ENCODE measurements at places on chromosomes 6 and 20. TPM values are rescaled to one million over a fixed set of nuclear protein-coding genes. Genes with fewer than 3 reads are reported as not detected.

GGTLC1 gene
- not detected for total RNA-seq

PNPLA1 gene
- total RNA-seq = not detected

TOP1 gene
- 90.8 TPM for total RNA-seq

SPATS1 gene
- total RNA-seq = not detected

DEFB123 gene
- not detected for total RNA-seq

GMPR gene
- total RNA-seq = 1.3 TPM

DNA sequence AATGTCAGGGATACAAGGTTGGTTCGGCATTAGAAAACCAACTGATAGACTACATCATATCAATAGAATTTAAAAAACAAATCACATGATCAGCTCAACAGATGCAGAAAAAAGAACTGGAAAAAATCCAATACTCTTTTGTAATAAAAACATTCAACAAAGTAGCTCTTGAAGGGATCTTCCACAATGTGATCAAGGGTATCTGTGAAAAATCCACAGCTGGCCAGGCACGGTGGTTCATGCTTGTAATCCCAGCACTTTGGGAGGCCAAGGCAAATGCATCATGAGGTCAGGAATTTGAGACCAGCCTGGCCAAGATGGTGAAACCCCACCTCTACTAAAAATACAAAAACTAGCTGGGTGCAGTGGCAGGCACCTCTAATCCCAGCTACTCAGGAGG lies 63.1 kb downstream of the ASCC3 start:
- no peak for DNase-seq

DNA sequence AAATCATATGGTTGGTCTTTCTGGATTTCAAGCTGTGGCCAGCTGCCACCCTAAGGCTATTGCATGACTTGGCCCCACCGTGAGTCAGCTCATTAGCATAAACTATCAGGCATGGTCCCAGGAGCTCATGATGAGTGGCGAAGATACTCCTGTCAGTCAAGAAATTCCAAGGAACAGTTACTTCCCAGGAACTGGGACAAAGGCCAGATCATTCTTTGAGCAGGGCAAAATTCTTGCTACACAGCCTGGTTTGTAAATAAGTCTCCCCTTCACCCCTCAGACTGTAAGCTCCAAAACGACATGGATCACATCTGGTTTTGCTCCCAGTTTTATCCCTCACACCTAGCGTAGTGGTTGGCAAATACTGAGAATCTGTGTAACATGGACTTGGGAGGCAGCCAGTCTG lies 33.0 kb upstream of the KIAA1586 start:
- DNase-seq = no peak

DNA sequence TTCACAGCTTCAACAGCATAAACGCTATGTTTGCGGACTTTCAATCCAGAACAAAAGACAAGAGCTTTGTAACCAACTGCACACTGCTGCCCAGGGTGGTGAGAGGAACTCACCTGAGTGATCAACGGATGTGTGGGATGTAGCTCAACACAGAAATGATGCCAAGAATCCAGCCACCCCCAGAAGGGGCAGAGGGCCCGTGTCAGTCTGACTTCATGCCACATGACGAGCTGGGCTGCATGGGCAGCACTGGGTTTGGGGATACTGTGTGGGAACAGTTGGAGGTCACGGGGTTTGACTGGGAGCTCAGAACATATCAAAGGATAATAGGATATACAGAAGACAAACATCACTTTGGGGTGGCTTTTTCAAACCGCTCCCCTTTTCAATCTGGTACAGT lies 79.4 kb upstream of the TRAF3IP2 start:
- no peak for DNase-seq

GRCh38 chr6:113625850-113626249 lies 231.3 kb upstream of the MARCKS start:
- no peak for DNase-seq

GRCh38 chr6:157989541-157990289 lies 8.1 kb downstream of the SYNJ2 start:
- DNase-seq = no peak

DNA sequence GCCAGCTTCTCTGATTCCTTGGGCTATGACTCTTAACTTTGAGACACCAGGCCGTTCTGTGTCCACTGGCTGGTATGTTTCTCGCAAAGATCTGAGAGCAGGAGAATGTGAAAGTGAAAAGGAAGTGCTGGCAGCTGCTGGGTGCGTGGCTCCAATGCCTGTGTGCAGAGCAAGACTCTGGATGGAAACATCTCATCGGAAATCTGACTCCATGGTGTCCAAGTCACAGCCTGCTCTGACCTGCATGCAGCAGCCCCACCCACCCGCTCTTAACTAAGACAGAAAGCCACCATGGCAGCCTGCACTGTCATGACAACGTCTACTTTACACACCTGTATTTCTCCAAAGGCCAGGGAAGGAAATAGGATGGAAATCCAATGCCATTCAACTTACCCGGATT lies 66.3 kb upstream of the MPC1 start:
- DNase-seq = no peak

DNA sequence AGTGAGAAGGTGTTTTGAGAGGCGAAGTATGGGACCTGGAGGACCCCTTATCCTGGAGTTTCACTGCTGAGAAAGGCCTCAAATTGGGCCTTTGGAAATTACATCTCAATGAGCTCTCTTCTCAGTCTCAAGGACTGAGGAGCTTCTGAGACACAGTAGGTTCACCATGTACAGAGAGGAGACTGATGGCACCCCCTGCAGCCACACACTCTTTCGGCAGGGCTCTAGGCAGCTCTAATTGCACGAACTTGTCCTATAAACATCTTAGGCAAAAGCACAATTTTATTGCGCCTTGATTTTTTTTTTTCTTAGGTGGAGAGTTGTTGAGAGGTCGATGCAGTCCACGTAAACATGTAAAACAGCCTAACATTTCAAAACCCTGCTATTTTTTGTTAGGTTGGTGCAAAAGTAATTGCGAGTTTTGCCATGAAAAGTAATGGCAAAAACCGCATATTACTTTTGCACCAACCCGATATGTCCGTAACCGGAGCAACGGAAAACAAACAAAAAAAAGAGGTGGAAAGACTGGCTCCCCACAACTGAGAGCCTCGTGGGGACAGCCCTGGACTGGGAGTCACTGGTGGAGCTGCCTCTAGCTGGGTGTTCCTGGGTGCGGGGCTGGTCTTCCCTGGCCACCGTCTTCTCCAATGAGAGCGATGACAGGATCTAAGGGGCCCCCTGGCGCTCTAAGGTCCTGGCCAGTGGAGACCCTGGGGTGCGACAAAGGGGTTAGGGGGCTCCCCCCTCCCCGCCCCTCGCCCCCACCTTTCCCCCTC lies 84.0 kb upstream of the EYA2 start:
- DNase-seq = no peak

- DNase-seq = no peak
Observed at GRCh38 chr20:12198281-12198680, 280.6 kb downstream of the BTBD3 start.

GRCh38 chr20:13344671-13345070 lies 123.6 kb downstream of the ISM1 start:
- no peak for DNase-seq

DNA sequence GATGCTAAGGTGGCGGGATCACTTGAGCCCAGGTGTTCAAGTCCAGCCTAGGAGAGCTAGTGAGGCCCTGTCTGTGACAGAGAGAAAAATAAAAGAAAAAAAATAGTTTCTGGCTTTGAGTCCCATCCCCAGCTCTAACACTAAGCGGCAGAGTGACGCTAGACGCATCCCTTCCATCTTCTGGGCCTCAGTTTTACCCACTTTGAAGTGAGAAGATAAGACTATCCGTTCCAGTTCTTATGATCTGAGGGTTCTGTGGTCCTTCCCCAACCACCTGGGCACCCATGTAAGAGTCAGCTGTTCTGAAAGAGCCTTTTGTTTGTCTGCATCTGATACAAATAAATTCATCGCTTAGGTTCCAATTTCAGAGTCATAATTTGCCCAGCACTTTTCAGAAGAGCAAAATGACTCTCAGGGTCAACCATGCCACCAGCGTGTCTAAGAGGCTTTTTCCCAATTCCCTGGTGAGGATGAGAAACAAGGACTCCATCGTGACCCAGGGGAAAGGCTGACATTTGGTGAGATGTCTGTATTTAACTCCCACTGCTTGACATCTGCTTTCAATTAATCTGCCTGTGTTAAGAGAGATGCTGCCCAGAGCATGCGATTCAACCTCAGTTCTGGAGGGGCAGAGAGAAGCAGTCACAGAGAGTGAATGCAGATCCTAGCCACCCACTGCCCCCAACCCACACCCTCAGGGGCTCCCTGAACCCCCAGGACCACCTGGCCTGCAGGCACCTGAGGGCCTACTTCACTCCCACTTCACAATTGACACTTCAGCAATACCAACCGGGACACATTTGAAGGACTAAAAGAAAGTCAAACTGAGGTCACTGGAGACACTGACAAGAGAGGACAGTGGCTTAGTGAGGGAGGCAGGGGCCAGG lies 131.6 kb upstream of the TOP1 start:
- DNase-seq = no peak

DNA sequence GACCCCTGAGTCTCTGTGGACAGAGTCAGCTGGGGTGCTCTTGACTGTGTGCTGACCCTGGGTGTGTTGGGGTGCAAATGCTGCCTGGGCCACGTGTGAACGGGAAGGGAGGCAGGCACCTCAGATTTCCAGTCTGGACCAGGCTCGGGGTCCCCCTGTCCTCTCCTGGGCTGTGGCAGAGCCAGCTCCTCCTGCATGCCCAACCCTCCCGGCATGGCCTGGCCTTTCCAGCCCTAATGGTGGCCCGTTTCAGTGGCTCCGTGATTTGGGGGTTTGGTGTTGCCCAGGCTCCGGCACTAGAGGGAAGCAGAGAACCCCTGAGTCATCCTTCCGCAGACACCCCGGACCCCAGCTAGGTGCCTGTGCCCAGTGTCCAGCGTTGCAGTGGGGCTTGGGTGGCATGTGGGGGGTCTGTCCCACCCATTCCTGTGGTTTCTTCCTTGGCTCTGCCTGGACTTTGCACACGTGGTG lies 9.1 kb downstream of the RBM38 start:
- no peak for DNase-seq

DNA sequence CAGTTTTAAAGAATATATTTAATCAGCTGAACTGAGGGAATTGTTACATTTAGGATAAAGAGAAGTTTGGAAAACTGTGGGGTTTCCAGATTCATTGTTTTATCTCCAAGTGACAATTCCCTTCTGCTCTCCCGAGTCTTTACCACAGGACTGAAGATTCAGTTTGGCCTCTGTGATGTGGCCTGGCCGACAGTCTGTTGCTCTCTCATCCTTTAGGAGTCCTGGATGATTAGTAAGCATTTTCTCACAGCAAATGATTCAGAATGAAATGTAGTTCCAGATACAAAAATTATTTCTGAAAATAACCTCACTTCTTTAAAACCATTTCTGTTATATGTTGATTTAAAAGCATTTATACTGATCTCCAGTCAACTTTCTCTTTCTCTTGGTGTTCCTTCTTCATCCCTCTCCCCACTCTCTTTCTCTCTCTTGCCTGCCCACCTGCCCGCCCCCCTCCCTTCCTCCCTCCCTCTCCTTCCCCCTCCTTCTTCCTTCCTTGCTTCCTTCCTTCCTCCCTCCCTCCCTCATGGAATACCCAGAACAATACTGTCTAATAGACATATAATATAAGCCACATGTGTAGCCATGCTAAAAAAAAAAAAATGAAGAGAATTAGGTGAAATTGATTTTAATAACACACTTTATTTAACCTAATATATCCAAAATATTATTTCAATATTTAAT lies 254.9 kb downstream of the PRL start:
- no peak for DNase-seq

GRCh38 chr6:114747995-114748625 lies 405.3 kb upstream of the HS3ST5 start:
- peak; percentile 29 for DNase-seq

DNA sequence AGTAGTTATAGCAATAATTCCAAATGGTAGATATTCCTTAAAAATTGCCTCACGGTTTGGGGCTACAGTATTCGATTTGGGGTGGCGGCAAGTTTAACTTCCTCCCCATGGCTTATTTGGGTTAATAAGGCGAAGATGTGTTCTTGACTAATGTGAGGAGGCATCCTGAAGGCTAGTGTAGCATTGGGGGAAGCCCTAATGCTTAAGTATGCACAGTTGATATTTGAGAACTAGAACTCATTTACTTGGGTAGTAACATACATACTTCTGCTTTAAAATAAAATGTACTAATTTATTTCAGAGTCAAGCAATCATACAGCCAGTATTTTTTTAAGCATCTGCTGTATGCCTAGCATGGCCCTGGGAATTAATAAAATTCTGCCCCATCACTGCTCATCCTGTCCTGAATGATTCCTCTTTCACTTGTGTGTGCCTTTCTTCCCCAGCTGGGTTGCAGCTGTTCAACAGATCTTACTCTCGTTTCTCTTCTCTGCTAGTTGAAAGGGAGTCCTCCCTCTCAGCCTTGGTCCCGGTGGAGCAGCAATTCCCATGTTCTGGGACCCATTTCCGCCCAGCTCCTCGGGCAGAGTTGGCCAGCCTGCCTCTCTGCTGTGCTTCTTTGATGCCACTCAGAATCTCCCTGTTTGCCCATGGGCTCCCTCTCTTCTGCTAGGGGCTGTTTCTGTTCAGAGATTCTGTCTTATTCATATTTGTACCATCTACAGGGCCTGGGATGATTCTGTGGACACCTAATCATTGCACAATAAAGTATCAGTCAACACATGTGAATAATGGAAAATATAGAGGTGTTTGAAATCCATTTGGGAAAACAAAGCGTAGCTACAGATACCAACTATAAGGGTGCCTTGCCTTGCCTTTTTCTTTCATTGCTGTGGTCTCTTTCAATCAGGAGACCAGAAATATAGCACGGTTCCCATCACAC lies 104.8 kb downstream of the ARID1B start:
- no peak for DNase-seq

DNA sequence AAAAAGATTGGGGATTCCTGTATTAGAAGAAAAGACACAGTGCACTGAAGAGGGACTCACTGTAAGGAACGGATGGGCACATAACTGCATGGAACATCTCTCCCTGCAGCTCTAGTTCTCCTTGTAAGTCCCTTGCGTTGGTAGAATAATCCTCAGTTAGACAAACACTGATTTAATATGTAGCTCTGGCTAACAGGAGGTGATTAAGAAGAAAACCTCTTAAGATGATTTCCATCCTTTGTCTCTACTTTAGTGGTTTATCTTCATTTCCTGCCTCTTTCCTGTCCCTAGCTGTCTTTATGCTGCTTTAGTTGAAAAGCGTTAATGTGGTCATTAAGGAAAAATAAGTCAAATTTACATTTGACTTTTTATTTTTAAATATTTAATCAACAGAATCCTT lies 86.6 kb downstream of the SLC16A10 start:
- no peak for DNase-seq

DNA sequence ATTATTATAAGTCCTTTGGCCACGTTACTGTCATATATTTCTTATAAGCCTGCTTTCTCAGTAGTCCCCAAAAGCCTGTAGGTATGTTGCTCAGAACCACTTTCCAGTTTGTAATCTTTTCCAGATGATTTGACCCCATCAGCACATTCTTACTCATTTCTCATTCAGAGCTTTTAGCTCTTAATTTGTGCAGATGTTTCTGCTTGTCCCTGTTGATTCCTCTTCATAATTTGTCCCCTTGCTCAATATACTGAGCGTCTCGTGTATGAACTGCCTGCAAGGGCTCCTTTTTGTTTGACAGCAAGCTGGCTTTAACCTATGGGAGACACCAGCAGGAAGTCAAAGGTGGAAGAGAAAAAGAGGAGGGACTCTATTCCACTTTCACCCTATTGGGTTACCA lies 733.8 kb upstream of the GJE1 start:
- DNase-seq = no peak
